ENCODE measurements at places on chromosomes 3 and 15.

- no peaks in the 10 kb centered on the region for H3K27me3 ChIP-seq
- H3K27ac ChIP-seq: no peak overlapping the region
Measured at GRCh38 chr15:56095406-56095805, 102.0 kb upstream of the NEDD4 start.

DNA sequence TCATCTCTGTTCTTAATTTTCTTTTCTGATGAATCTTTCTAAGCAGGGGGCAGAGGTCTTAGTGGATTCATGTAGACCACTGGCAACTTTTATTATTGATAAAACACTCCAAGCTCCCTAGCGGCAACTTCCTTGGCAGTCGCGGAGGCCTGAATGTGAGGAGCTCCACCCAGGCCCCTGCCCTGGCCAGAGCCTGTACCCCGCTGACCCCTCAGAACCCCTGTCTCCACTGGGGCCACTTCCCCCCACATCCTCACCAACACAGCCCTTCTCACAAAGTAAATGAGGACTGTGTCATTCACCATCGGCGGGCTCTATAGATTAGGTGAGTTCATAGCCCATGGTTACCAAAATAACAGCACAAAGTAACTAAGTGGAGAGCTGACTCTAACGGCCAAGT is 111.6 kb downstream of the TPRA1 start:
- no peaks in the 10 kb centered on the region for H3K4me1 ChIP-seq
- peaks cover 1% of the 10 kb centered on the region for H3K36me3 ChIP-seq
- no peak overlapping the region for H3K4me3 ChIP-seq
- H3K27ac ChIP-seq: no peak overlapping the region
- DNase-seq: peak; percentile 47
- peaks cover 42% of the 10 kb centered on the region for H3K27me3 ChIP-seq

DNA sequence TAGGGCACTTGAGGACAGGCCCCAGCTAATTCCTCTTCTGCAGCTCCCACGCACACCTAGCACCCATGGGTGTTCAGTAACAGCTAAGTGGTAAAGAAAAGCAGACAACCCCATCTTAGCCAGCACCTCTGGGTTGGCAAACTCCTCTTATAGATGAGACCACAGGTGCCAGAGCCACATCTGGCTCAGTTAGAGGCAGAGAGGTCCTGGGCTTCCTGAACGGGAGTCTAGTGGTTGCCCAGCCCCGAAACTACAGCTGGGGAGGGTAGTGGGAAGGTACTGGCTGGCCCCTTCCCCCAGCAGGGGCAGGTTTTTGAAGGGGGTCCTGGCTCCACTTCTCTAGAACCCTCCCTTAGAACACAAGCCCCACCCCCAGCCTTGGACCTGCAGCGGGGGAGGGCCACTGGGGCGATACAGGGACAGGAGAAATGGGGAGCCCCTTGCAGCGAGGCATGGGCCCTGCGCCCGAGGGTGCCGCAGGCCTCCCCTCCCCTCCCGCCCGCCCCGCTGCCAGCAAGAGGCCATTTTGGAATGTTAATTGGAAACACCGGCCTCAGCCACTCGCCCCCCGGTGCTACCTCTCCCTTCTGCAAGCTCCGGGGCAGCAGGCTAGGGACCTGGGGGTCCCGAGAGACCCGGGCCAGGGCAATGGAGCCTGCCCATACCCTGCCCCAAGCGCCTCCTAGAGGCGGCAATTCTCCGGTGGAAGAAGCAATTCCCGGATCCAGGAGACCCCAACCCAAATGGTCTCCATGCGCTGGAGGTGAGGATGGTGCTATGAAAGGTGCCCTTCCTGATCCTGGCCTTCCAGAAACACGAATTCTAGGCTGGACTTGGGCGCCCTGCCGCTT is 1.5 kb downstream of the DUSP7 start:
- H3K4me1 ChIP-seq: peaks cover 39% of the 10 kb centered on the region
- no peaks in the 10 kb centered on the region for H3K27me3 ChIP-seq
- DNase-seq: no peak
- H3K27ac ChIP-seq: peak overlapping the region; percentile 83
- H3K36me3 ChIP-seq: peaks cover 15% of the 10 kb centered on the region
- H3K4me3 ChIP-seq: peak overlapping the region; percentile 84

GRCh38 chr3:181755959-181756358 is 44.2 kb downstream of the SOX2 start:
- peaks cover 12% of the 10 kb centered on the region for H3K27me3 ChIP-seq
- H3K4me1 ChIP-seq: no peaks in the 10 kb centered on the region
- no peak overlapping the region for H3K27ac ChIP-seq

DNA sequence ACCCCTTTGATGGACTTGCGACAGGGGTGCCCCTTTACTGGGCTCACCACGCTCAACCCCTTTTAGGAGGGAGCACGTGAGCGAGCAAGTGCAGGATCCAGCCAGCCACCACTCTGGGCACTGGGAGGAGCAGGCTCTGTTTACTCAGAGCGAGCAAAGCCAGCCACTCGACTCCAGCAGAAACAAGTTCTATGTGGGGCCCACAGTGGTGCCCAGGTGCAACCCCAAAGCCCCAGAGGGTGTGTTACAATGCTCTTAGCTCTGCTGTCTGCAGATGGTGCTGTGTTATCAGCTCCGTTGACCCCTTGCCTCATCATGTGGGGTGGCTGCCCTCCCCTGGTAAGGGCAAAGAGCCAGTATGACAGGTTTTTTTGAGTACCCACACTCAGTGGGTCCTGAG is 120.3 kb upstream of the SUCLG2 start:
- peak; percentile 41 for DNase-seq
- no peak overlapping the region for H3K27ac ChIP-seq
- no peak overlapping the region for H3K4me3 ChIP-seq
- no peaks in the 10 kb centered on the region for H3K36me3 ChIP-seq

Measured in chondrocyte (in vitro differentiated cells).